ENCODE measurements at places on chromosomes 5 and 9.

- no peak for DNase-seq
Observed at GRCh38 chr5:9608093-9608492, 22.1 kb downstream of the TAS2R1 start.

- DNase-seq: no peak
Observed at GRCh38 chr9:107991581-107991980, 502.0 kb upstream of the KLF4 start.

DNA sequence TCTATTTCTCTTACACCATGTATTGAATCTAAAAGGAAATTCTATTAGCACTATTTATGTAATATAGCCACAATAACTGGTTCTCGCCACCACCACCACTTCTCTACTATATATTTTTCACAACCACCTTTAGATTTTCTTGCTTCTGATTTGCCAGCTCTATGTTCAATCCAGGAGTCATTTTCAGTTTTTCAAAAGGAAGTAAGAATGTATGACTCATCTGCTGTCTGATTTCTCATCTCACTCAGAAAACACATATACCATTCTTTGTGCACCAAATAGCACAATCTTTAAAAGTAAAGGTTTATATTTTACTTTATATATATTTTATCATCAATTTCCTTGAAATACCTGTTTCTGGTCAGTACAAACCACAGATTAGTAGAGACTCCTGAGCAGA, 1127.5 kb downstream of the TAF11L14 start:
- no peak for DNase-seq

- no peak for DNase-seq
Observed at GRCh38 chr5:35745660-35746059, 111.0 kb upstream of the IL7R start.

DNA sequence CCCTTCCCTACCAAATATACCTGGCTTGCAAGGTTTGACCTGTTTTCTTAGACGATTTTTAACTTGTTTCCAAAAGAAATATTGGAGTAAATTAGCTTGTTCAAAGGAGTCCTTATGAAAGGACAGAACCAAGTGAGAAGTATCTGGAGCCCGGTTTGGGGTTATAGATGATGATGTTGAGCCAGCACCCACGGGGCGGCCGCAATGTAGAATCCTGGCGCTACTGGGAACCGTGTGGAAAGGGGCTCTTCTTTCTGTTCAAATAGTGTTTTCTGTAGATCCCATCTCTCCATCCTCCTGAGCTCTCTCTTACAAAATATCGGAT, 517 bp upstream of the EXOSC2 start:
- DNase-seq: peak; percentile 12

GRCh38 chr5:17470064-17470463, 28.0 kb upstream of the TAF11L2 start:
- DNase-seq: no peak

- DNase-seq: no peak
Observed at GRCh38 chr5:151106509-151106908, 25.7 kb upstream of the TNIP1 start.

- no peak for DNase-seq
Observed at GRCh38 chr5:154199671-154200220, 9.2 kb downstream of the GALNT10 start.

DNA sequence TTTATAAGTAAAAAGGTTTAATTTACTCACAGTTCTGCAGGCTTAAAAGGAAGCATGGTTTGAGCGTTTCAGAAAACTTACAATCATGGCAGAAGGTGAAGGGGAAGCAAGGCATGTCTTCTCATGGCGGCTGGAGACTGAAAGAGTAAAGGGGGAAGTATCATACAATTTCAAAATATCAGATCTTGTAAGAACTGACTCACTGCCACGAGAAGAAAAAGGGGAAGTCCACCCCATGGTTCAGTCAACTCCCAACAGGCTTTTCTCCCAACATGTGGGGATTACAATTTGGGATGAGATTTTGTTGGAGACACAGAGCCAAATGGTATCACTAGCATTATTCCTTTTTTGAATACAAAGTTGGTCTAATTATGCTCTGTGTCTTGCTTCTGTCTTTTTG, 627.9 kb upstream of the ST8SIA4 start:
- no peak for DNase-seq

DNA sequence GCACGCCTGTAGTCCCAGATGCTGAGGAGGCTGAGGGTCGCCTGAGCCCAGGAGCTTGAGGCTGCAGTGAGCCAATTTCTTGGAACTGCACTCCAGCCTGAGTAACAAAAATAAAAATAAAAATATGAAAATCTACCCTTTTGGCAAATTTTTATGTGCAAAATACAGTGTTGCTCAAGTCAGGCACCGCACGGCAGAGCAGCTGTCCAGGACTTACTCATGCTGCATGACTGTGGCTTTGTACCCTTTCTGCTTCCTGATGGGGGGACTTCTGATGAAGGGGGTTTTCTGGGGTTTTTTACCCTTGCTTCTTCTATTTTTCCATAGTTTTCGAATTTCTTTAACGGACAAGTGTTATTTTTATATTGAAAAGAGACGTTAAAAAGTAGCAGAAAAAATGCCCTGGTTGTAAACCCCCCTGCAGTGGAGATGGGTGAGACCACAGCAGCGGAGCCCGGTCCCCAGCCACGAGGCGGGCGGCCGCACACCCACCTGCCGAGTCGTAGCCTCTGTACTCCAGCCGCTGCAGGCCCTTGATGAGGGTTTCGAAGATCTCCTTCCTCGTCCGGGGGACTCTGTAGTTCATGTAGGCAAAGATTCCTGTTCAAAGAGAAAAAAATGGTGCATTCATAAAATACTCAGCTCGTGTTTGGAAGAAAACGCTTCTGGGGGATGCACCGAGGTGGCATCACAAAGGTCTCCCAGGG, 15.0 kb downstream of the GFPT2 start:
- no peak for DNase-seq

DNA sequence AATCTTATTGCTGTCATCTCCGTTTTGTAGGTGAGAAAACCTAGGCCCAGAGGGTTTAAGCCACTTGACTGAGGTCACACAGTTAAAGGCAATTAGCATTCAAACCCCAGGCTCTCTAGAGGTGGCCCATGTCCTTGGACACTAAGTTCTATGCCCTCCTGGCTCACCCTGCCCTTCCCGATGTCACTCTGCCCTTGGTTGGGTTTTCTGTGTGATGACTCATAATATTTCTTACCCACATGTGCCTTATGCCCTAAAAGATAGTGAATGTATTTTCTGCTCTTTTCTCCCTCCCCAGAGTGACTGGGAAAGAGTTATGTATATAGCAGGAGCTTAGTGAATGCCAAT, 174.5 kb upstream of the PITX1 start:
- DNase-seq: peak; percentile 13

DNA sequence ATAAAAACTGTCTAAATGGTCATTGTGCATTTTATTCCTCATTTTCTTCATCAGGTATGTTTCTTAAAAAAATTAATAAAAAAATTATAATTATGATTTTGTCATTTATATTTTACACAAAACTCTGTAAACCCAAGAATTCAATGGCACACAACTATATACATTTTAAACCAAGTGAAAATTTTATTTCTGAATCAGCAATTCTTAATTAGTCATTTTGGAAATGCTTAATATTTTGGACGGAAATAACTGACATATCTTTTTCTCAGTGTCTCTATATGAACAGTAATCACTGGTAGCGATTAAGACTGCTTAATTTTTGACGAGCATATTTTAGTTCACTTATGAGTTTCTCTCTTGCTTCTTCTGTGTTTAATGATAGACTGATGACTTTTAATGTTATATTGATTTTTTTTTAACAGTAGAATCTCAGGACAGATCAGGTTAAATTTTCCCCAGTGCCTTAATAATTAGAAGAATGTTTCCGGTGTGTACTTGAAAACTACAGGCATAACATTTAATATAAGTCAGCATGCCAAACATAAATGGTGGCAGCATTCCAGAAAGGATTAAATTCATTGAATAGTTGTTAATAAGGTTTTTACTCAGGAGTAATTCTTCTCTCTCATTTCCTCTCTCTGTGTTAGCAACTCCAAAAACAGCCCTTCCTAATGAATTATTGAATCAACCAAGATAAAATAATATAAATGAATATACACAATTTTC, 644.7 kb upstream of the CDH6 start:
- DNase-seq: no peak

DNA sequence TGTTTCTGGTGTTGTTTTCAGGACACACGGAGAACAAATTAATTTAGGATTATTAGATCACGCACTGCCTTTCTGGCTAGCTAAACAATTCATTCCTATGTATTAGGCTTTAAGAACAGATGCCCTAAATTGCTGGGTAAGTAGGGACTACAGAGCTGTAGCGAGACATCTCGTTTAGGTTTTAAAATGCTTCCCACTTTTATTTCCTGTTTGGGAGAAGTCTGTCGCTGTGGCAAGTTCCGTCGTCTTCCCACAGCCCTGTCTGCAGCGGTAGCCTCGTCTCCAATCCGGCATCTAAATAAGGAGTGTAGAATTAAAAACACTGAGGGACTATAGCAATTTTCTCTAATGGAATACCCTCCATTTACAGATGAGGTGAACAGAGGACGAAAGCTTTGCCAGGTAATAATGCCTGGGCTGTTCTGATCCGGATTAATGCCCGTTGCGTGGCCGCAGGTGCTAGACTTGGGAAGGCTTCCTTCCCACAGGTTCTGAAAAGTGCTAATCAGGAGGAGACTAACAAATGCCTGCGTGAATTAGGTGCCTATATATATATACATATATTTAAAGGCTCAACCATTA, 1.3 kb upstream of the TRIM36 start:
- peak; percentile 4 for DNase-seq

- DNase-seq: no peak
Observed at GRCh38 chr9:90189306-90189705, 453.3 kb downstream of the DIRAS2 start.

- no peak for DNase-seq
Observed at GRCh38 chr5:145536133-145536532, 299.0 kb downstream of the PRELID2 start.

DNA sequence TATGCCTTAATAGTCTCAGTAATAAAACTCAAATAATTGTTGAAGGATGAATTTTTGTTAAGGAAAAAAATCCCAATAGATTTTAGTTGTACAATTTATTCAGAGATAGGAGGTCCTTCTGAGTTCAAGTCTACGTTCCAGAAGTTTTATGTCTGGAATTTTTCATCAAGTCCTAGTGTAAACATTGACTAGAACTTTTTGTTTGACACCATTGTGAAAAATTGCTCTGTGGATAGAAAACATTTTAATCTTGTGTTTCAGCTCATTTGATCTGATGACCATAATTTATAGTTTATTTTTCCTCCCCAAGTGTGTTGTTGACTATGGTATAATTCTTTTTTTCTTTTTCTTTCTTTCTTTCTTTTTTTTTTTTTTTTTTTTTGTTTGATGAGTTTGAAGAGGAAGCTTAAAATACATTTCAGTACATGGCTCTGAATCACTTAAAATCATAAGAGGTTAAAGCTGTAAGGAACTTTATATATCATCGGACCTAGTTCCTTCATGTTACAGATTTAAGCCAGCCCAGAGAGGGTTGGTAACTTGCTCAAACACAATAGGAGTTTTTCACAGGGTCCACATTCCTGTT, 20.7 kb downstream of the ITGA1 start:
- DNase-seq: peak; percentile 71

GRCh38 chr5:179438461-179438860, 93.2 kb upstream of the ADAMTS2 start:
- DNase-seq: no peak

GRCh38 chr9:123191260-123191659, 77.1 kb downstream of the STRBP start:
- peak; percentile 7 for DNase-seq

Data from kidney (tissue), 22 donors.